ENCODE measurements at places on chromosomes 2 and 18.

- DNase-seq, result peak; percentile 54
These were observed 9.3 kb upstream of the STAT1 start for GRCh38 chr2:191023235-191023679.

GRCh38 chr2:225002656-225003045 is 39.6 kb downstream of the DOCK10 start:
- no peak for DNase-seq

DNA sequence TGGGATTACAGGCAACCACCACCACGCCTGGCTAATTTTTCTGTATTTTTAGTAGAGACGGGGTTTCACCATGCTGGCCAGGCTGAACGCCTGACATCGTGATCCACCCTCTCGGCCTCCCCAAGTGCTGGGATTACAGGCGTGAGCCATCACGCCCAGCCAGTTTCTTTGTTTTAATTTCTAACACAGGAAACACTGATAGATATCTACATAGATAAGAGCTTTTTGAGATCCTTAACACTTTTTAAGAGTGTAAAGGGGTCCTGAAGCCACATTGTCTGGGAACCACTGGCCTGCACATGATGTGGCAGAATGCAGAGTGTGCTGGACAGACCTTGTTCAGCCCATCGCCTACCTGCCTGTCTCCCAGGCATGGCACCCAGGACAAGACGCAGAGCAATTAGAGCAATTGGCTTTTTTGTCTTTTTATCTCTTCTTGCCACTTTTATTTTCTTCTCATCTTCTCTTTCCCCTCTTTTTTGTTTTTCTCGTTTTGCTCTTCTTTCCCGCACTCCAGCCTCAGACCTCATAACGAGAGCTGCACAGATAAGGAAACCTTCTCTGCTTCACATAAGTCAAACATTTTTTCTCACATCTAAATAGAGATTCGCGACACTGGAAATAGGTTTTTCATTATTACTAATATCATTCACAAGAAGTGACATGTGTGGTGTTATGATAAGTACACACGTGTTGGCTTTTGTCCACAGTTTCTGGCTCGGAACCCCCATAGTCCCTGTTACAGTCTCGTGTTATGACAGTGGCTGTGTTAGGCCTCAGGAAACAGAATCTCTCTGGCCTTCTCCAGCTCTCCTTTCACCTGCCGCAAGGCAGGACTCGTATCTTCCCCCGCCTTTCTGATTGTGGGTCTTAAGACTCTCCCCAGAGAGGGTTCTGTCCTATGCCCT is 25.2 kb upstream of the GPR55 start:
- DNase-seq, result no peak

- no peak for DNase-seq
These were observed 149.5 kb downstream of the CCBE1 start for GRCh38 chr18:59547581-59548182.

- DNase-seq, result no peak
These were observed 102.6 kb downstream of the VSNL1 start for GRCh38 chr2:17643031-17643615.

DNA sequence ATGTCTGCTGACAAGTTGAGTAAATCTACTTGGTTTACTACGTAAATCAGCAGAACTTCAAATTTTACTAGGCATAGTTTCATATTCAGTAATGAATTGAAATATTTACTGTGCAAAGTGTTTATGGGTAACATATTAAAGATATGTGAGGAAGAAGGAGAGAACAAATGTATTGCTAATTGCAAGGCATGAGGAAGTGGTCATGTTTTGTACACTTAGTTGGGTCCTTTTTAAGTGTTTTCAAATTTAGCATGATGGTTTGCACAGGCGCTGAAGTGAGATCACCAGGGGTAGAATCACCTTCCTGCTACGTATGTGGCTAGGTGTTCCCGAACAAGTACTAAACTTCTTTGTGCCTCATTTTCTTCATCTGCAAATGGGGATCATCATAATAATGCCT is 1534.4 kb downstream of the LRP1B start:
- no peak for DNase-seq

DNA sequence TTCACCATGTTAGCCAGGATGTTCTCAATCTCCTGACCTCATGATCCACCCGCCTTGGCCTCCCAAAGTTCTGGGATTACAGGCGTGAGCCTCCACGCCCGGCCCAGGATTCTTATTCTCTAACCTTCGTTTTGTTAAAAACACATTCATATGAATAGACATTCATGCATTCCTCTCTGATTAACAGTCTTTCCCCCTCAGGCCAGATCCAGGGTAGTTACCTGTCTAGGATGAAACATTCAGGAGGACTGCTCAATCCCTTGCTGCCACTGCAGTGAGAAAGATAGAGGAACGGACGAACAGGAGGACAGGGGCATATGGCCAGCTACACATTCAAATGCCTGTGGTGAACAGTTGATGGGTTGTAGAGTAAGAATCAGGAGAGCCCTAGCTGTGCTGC is 39.6 kb upstream of the EPC2 start:
- no peak for DNase-seq

DNA sequence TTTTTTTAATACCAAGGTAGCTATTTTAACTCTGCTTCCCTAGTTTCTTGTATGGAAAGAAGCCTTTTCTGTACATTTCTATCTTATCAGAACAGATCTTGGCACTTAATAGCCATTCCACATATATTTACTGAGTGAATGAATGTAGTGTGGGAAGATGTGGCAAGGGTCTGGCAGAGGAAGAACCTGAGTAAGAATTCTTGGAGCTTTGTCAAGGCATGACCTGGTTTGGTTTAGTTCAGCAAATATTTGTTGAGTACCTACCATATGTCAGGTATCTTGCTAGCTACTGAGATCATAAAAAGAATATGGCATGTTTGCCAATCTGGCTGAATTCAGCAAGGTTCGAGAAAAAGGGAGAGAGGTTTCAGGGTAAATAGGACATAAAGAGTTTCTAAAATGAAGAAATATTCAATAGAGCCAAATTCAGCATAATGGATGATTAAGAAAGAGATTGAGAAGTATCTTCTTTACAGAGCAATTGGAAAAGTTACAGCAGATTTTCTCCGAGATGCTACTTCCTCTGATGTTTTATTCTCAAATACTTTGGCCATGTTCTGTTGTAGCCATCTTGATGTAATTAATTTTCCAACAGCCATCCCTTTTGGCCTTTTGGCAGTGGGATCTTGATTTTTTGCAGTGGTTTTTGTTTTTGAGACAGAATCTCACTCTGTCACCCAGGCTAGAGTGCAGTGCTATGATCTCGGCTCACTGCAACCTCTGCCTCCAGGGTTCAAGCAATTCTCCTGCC is 21.7 kb upstream of the MEP1B start:
- no peak for DNase-seq

GRCh38 chr2:237667893-237668292 is 40.5 kb downstream of the LRRFIP1 start:
- no peak for DNase-seq

GRCh38 chr2:54318821-54319220 is 62.8 kb upstream of the TSPYL6 start:
- DNase-seq, result no peak

- no peak for DNase-seq
These were observed 355.2 kb downstream of the GALNT13 start for GRCh38 chr2:154226931-154227330.

All from central memory CD4-positive, alpha-beta T cell (primary cell).